ENCODE measurements at places on chromosomes 12 and 14.
A peak's percentile ranks its signal among the peaks of the same experiment; 100 is the strongest.

GRCh38 chr14:73684627-73685026 lies 29.6 kb downstream of the PNMA1 start:
- no peak for DNase-seq

GRCh38 chr12:104276273-104277131 lies 27.0 kb upstream of the EID3 start:
- no peak for DNase-seq

- peak; percentile 38 for DNase-seq
Measured at GRCh38 chr12:116434155-116435011, 124.8 kb upstream of the MAP1LC3B2 start.

- peak; percentile 26 for DNase-seq
Measured at GRCh38 chr12:69240631-69240995, 1.2 kb downstream of the CPSF6 start.

DNA sequence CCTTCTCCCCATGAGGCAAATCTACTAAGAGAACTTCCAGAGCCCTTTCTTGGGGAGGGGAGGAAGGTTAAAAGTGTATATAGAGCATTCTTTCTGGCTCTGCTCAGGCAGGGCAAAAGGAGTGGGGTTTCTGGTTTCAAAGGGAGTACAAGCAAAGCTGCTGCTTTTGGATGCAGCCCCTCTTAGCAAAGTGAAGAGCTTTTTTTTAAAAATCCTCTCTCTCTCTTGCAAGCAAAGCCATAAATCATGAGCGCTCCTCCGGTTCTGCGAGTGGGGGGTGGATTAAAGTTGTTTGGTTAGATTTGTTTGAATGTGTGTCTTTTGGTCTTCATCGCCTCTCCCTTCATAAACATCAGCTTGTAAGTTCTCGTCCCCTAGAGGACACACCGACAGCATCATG lies 546.6 kb upstream of the TBX3 start:
- no peak for DNase-seq

- no peak for DNase-seq
Measured at GRCh38 chr12:50541139-50541538, 36.4 kb downstream of the DIP2B start.

GRCh38 chr12:51472984-51473383 lies 48.4 kb downstream of the SLC4A8 start:
- DNase-seq: no peak

- no peak for DNase-seq
Measured at GRCh38 chr12:14874882-14875281, 10.8 kb downstream of the MGP start.

- DNase-seq: no peak
Measured at GRCh38 chr12:27995406-27995805, 22.9 kb upstream of the PTHLH start.

DNA sequence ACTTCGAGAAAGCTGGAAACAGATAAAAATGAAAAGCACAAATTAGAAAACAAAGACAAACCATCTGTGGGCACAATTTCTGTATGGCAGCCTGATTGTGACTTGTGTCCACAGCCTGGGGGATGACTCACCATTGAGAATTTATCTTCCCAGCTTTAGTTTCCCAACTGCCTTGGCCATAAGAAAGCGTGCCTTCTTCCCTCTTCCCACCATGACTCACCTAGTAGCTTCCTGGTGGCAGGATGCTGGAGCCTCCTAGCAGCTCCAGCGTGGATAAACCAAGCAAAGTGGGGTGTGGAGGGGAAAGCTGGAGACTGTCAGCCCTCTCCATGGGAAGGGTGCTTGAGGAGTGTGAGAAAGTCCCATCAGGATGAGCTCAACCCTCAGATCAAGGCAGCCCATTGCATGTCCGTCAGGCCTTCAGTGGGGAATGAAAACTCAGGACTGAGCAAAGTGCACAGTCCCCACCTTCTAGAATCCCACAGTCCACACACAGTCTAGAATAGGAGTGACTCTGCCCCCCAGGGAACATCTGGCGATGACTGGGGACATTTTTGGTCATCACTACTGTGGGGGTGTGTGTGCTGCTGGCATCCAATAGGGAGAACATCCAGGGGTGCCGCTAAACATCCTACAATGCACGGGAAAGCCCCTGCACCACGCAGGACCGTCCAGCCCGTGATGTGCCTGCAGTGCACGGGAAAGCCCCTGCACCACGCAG lies 22.4 kb upstream of the SERPINA6 start:
- DNase-seq: no peak

DNA sequence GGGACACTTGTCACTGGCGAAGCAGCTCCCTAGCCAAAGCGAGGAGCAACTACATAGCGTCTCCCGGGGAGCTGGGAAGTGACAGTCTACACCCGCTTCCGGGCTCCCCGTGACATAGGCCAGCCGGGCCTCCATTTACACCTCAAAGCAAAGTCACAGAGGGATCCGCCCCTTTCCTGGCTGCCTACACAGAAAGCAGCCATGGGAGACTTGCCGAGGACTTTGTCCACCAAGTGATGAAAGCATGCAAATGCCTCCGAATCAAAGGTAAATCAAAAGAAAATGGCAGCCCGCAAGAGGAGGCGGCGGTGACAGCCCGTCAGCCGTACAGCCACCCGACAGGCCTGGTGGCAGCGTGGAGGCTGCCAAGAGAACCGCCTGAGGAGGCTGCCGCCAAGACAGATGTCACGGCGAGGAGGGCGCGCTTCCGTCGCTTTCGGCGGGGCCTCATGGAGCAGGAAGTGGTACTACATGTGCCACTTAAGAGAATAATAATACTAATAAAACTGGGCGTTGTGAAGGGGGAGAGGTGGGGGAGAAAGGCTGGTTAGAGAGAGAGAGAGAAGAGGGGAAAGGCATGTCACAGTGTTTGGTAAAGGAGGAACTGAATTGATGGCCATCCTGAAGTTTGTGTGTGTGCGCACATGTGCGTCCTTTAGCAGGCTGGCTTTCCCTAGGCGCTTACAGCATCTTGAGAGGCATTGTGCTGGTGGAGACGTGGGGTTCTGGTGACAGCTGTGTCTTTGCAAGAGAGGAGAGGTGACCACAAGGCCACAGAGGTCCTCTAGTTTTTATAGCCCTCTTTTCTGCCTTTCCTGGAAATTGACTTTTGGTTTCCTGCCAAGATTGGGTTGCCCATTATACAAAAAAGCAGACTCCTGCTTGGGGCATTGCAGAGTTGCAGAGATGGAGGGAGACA lies 661.7 kb downstream of the VRK1 start:
- no peak for DNase-seq

GRCh38 chr14:91311284-91311662 lies 66.8 kb upstream of the GPR68 start:
- DNase-seq: no peak

DNA sequence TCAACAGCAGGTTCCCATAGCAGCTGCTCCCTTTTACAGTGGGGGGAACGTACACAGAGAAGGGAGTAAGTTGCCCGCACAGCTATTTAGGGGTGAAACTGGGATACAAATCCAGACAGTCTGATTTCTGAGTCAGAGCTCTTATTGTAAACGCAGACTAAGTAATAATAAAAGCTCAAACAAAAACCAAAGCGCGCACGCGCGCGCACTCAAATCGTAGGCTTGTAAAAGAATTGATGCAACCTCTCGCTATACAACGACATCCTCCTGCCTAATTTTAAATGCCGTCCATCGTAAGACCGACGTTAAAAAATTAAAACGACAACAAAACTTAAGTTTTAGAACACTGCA lies 747 bp upstream of the DACT1 start:
- DNase-seq: peak; percentile 43

DNA sequence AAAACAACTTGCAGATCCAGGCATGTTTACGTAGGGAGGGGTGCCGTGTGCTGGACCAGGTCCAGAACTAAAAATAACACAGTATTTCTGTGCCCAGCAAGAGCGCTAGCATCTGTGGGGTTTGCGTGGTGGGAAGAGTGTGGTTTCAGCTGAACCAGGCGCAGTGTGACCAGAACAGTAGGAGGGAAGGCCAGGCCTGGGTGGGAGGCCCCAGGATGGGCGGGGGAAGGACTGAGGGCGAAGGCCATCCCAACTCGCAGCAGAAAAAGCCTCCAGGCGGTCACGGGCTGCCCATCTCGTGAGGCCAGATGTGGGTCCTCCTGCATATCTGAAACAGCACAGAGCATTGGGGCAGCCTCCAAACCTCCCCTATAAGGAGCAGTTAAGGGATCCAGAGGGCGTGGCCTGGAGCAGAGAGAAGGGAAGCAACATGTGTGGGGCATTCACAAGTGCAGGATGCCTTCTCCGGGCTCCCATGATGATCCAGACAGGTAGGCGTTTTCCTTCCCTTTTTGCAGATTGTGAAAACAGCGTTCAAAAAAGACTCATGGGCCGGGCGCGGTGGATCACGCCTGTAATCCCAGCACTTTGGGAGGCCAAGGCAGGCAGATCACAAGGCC lies 17.8 kb upstream of the CD9 start:
- DNase-seq: no peak

GRCh38 chr12:3944620-3945019 lies 71.4 kb upstream of the PARP11 start:
- no peak for DNase-seq

DNA sequence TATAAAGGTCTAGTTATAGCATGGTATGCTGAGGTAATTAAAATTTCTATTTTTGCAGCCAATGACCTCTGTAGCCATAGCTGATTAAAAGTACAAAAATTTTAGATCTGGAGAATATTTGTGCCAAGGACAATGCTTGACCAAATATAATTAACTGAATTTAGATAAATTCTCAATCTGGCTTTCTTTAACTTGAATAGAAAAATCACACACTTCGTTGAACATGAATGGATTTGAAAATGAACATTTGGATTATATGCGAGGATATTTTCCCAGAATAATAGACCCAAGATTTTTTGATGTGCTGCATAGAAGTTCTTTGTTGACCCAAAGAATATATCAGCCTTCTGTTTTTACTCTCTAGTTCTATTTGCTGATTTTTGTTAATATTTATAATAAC lies 38.4 kb upstream of the G2E3 start:
- no peak for DNase-seq

- no peak for DNase-seq
Measured at GRCh38 chr12:127655691-127656090, 611.3 kb upstream of the TMEM132C start.

DNA sequence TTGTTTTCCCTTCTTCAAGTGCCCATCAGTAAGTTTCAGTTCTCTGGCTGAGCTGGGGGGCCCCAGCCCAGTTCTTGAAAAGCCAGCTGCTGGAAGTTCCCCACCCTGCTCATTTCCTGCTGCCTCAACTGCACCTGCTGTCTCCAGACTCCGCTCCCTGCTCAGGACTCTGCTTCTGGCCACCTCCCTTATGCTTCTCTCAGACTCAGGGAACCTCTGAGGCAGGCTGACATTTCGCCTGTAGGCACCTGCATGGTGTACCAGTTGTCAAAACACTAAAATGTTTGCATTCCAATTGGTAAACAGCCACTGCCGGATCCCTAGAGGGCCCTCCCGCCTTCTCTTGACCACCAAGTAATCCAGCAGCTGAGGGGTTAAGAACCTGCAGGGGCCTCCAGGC lies 136.5 kb upstream of the VRK1 start:
- DNase-seq: no peak

GRCh38 chr12:27229367-27229766 lies 14.7 kb upstream of the STK38L start:
- peak; percentile 71 for DNase-seq

DNA sequence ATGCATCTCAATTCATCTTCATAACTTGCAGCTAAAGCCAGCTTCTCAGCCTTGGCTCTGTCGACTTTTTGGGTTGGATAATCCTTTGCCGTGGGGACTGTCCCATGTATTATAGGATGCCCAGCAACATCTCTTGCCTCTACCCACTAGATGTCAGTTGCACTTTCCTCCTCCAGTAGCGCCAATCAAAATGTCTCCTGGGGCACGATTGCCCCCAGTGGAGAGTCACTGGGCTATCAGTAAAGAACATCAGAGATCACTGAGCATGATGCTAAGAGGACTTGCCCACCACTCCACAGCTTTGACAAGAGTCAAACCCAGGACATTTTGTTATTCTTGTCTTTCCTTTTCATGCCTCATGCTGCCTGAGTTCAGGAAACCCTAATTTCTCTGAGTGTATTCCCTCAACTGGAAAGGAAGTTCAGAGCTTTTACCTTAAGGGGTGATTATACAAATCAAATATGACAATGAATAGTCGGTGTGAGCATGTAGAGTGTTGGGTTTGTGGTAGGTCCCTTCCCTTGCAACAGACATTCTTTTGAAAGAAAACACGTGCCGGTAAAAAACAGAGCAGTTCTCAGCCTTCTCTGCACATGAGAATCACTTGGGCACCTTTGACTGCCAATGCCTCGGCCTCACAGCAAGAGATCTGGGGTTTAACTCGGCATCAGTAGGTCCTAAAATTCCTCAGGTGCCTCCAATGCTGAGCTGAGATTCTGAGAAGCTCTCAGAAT lies 980.6 kb downstream of the VRK1 start:
- DNase-seq: no peak

- peak; percentile 72 for DNase-seq
Measured at GRCh38 chr14:77099425-77100167, 1.5 kb downstream of the CIPC start.

DNA sequence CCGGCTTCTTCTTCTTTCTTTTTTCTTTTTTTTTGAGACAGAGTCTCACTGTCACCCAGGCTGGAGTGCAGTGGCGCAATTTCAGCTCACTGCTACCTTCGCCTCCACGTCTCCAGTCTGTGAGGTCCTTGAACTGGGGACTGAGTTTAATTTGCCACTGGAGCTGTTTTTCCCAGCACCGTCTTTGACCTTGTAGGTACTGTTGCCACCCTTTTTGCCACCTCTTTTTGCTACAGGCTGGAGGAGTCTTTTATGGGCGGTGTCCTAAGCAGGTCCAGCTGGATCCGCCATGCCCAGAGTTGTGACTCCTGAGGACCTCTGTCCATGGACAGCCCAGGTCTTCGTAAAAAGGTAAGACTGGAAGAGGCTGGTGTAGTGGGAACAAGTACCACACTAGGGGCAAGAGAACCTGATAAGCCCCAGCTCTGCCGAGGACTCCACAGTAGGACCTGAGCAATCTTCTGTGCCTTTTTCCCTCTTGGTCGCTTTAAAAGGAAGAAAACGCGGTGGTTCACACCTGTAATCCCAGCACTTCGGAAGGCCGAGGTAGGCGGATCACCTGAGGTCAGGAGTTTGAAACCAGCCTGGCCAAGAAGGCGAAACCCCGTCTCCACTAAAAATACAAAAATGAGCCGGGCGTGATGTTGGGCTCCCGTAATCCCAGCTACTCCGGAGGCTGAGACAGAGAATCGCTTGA lies 946 bp downstream of the RNU4-2 start:
- DNase-seq: peak; percentile 35

DNA sequence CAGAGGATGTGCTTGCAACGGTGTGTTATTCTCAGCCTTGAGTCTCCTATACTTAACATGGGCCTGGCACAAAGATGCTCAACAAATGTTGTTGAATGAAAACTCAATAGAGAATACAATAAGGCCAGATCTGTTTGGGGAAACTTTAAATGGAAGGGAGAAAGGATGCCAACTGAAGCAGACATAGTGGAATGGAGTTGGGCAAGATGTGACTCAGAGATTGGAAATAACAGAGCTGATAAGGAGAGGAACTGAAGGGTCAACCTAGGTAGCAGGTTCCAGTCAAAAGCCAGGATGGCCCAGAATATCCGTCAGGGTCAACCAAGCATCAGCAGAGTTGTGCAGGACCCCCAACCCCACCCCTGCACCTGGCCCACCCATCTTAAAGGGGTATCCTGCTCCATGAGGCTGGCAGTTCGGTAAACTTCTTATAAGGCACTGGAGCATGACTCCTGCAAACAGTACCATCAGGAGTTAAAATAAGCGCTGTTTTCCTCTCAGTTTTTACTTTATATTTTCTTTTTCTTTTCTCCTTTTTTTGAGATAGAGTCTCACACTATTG lies 1.1 kb upstream of the BCDIN3D start:
- DNase-seq: no peak
